ENCODE measurements at places on chromosomes 2 and 18.

DNA sequence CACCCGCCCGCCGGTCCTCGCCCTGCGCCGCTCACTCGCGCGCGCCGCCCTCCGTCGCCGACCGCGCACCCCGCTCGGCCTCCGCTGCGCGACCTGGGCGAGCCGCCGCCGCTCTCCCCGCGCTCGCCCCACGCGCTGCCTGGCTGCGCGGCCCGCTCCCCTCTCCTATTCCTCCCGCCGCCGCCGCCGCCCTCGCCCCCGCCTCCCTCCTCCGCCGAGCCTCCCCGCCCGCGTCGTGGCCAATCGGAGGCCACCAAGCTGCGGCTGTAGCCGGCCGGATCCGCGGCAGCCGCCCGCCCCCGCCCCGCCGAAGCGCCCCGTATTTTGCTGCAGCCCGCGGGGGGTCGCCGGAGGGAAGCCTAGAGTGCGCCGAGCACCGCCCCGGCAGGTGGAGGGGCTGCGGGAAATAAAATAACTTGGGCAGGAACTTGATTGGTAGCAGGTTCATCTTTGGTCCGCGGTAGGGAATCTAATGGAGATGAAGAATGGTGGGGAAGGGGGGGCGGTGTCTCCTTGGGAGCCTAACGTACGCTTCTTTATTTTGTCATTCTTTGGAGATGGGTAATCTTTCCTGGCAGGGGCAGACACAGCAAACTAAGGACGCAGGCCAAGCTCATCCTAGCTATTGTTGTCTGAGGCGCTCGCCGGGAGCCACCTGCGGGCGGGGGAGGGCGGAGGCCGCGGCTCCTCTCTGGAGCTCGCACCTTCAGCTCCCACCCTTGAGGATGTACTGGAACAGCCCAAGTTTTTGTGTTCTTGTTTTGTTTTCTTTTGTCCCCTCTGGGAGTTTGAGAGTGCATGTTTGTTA is 1.1 kb upstream of the CDH2 start:
- no peak for DNase-seq

GRCh38 chr2:54224997-54225396 is 31.0 kb downstream of the TSPYL6 start:
- no peak for DNase-seq

DNA sequence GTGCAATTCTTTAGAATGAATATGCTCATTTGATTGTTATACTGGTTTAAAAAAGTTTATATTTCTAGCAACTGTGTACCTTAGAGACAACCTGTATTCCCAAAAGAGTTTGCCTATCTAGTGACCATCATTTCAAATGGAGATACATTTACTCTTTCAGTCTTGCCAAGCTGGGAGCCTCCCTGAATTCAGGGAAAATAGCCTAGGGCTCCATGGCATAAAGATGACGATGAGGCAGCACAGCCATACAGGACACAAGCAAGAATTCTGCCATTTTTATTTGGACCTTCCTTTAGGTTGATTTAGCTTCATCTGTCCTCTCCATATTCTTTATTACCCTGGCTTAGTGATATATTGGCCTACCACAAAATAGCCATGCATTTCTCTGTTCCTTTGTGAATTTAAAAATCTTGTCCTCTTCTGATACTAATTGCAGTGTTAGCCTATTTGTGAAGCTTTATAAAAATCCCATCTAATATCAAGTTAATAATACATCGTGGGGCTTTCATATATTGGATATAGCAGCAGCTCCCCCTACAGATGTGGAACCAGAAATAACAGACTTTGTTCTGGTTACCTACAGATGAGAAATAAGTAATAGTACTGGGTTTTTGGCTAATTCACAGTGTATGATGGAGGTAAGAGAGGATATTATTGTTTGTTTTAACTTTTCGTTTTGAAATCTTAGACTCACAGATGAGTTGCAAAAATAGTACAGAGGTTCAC is 1661.9 kb upstream of the PIK3C3 start:
- DNase-seq: no peak

DNA sequence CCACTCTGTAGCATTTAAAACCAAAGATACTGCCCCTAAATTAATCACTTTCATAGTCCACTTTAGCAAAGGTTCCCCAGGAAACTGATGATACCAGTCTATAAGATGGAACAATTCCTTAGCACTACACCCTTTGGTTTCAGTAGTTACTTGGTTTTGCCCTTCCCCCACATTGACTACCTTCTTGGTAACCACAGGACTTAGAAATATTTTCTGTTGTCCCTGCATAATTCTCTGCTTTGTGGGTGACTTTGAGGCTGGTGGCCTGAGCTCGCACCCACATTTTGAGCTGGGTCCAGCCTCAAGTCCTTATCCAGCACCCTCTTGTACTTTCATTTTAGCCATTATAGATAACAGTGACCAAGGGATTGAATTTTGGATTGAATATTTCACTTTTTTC is 23.1 kb downstream of the ELP2 start:
- DNase-seq: no peak

DNA sequence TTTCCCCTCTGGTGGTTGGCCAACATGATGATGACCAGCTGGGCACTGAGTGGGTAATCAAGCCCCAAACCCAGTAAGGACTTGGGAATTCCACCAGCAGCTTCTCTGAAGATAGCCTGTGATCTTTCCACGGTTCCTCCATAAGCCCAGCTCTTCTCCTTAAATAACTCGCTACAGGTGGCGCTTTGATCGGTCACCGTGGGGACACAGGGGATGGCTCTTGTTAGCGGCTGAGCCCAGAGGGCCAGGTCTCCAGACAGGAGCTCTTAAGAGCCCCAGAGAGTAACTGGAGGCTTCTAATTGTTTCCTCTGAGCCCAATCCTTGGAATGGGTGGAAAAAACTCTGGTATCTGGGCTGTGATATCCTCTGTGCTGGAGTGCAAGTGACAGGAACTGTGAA is 13.6 kb upstream of the INHBB start:
- DNase-seq: no peak

- DNase-seq: no peak
Observed at GRCh38 chr2:47785986-47786385, 3.0 kb downstream of the MSH6 start.
